ENCODE measurements at places on chromosomes 16 and 17. TPM values are rescaled to one million over a fixed set of nuclear protein-coding genes. Genes with fewer than 3 reads are reported as not detected.

CRHR1 gene
- not detected for total RNA-seq

HOXB1 gene
- total RNA-seq, result not detected

GNAO1 gene
- 2.3 TPM for total RNA-seq

AP2B1 gene
- 65.7 TPM for total RNA-seq

EEF2KMT gene
- total RNA-seq, result 2.4 TPM

SAMD14 gene
- 0.62 TPM for total RNA-seq

TMEM231 gene
- total RNA-seq, result 2.1 TPM

ITGAD gene
- not detected for total RNA-seq

DNA sequence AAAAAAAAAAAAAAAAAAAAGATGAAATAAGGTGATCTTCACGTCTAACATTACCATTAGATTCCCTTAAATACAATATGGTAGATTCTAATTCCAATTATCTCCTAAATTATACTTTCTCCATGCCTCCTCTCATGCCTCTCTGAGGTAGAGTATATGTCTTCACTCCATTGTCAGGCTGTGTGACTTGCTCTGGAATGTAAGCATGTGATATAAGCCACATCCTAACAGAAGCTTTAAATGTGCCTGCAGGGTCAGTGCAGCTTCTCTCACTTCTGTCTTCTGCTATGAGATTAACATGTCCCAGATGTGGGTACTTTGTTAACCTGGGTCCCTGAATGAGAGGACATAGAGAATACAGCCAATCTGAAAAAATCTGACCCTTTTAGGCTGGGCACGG is 32.6 kb downstream of the MED13 start:
- no peak for DNase-seq

DNA sequence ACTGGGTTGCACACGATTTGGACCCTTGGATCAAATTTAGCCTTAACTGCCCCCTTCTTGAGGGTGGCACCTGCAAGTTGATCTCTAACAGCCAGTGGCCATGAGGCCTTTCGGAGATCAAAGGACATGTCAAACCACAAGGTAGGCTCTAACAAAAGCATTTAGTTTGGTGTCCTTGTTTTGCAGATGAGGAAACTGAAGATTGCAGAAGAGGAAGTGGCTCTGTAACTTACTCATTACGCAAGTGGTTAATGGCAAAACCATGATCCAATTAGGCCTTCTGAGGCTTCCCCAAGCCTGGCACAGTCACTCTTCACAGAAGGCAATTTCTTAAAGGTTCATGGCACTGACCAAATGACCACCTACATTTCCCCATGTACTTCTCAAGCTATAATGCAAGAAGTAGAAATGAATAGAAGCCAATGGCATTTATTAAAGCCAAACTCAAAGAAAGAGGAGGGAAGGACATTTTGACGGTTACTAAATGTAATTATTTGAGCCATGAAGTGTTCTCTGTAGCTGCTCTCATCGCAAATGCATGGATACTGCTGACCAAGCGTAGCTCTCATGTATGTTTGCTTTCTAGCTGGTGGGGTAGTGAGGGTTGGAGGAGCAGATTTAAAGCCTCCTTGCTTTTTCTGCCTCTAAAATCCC is 32.8 kb upstream of the ABCC12 start:
- DNase-seq, result no peak

DNA sequence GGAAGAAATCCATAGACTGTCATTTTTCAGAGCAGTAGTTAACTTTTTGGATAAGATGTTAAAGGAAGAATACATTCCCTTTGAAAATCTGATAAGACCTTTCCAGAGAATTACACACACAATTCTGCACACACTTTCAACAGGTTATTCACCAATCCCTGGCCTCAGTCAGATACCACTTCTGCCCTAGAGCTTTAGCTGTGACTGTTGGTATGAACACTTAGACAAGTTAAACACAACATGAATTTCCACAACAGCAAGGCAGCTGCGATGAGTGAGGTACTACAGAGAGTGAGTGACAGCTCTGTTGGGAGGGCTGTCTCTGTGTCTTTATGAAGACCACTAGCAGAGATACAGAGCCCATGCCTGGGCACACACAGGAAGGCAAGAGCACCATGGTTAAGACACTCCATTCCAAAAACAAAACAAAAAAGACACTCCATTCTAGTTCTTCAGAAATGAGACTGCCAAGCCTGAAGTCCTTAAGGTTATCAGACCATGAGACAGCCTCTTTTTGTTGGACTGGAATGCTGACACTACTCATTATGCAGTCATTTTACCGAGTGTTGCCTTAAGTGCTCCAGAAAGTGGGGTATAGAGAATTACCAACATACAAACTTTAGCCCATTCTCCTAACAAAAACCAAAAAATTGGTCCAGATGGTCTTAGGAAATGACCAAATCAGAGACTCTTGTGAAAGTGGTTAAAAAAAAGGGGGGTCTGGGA is 42.4 kb downstream of the TOM1L2 start:
- no peak for DNase-seq

DNA sequence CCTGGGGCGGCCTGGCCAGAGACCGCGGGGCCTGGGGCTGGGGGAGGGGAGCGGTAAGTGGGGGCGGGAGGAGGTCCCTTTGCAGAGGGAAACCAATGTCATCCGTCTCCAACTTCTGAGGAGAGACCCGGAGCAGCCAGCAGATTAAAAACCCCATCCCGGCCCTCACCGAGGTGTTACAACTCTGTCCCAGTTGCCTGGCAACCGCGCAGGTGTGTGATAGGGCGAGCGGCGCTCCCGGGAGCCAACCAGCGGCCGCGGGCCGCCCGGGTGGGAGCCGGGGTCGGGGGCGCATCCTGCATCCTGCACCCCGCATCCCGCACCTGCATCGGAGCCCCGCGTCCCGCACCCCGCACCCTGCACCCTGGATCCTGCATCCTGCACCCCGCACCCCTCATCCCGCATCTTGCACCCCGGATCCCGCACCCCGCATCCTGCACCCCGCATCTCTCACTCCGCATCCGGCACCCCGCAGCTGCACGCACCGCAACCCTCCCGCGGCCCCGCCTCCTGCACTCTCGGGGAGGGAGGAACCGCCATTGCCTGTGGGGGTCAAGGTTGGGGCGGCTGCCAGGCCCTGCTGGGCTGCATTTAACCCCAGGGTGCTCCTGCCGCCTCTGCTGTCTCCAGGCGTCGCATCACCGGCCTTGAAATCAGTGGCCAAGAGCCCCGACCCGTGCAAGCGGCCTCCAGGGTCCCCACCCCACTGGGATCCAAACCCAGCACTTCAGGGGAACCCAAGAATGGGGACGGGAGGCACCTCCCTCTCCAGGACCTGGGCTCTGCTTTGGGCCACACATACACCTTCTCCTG is 47.3 kb downstream of the RTN4RL1 start:
- DNase-seq, result no peak

GRCh38 chr16:3986235-3986544 is 105.7 kb upstream of the CREBBP start:
- no peak for DNase-seq

GRCh38 chr16:86929057-86929871 is 350.9 kb downstream of the FOXL1 start:
- DNase-seq, result no peak

DNA sequence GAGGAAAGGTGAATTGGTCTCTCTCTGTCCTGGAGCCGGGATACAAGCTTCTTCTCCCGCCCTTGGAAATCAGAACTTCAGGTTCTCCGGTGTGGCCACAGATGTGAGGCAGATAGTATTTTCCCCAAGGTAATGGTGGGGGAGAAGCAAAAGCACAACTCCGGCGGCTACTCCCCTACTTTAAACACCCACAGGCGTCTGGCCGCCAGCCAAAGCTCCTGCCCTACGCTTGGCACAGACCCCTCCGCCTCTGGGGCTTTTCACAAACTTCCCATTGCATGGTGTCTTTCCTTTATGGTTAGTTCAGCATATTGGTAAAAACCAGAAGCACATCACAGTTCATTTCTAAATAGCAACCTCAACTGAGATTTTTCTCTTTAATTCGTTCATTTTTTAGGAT is 39.4 kb upstream of the B4GALNT2 start:
- DNase-seq, result no peak

DNA sequence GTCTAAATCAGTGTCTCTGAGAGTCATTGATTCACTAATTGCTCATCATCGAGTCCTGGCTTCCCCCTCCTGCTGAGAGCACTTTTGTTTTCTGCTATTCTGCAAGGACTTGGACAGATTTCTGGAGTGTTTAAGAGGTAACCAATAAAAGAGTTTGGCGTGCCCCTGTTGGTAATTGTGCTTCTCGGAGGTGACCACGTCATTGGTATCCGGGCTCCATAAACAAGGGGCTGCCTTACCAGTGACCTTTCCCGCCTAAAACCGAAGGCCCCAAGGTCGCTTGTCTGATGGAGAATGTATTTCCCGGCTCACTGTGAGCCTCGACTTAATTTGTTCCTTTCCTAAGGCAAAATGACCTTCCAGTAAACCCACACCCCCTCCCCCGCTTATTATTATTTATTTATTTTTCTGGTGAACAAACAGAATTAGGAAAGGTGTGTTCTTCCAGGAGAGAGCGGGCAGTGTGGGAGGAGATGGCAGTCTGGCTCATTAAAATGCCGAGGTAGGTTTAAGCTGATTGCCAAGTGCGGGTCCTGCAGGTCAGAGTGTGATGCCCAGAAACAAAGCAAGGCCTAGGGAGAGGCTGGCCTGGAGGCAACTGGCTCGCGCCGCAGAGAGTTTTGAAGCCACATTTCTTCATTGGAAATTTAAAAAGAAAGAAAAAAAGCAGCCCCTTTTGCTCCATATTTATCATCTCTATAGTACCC is 30.2 kb downstream of the MSI2 start:
- no peak for DNase-seq

- DNase-seq, result no peak
These were observed 23.3 kb upstream of the ENGASE start for GRCh38 chr17:79051306-79051705.

DNA sequence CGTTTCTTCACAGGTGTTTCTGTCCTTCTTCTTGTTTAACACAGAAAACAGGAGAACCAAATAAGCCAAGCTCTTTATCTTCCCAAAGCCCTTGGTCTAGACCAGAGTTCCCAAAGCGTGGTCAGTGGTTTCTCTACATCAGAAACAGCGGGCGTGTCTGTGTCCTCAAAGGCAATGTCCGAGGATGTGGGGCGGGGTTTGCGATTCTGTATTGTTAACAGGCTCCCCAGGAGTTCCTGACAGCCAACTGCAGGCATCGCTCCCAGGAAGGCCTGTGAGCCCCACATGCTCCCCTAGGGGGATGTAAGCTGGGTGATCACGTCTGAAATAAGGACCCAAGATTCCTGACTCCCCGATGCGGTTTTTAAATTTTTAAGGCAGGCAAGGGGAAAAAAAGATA is 28.4 kb upstream of the SLC25A19 start:
- no peak for DNase-seq

GRCh38 chr17:80455784-80456183 is 20.6 kb downstream of the NPTX1 start:
- DNase-seq, result no peak

- DNase-seq, result no peak
These were observed 13.8 kb upstream of the SP6 start for GRCh38 chr17:47864791-47865216.

- no peak for DNase-seq
These were observed 23.7 kb downstream of the CACNG4 start for GRCh38 chr17:66988069-66988798.

GRCh38 chr17:16158714-16159113 is 56.6 kb downstream of the NCOR1 start:
- no peak for DNase-seq

GRCh38 chr17:82113941-82114340 is 15.9 kb upstream of the FASN start:
- DNase-seq, result no peak

- DNase-seq, result no peak
These were observed 30.9 kb downstream of the CBLN1 start for GRCh38 chr16:49250689-49251088.

DNA sequence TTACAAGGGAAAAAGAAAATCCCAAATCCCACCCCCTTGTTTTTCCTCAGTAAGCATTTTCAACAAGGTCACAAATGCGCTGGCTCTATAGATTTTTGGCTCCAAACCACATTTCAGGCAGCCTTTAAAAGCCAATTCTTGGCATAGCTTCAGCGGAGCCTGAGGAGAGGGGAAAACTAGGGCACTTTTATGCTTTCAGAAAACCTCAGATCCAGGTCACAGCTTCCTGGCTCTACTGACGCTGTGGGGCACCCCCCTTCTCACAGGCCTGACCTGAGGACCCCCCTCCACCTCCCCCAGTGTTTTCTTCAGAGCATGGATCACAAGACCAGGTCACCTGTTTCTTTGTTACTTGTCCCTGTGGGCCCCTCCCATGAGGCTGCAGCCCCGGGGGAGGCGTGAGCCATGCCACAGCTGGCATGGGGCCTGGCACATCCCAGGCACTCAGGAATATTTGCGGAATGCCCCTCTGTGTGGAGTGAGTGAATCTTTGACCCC is 30.1 kb upstream of the MTSS2 start:
- no peak for DNase-seq

Data from CD8-positive, alpha-beta T cell (primary cell).